Large intestine (tissue), 12 donors: ENCODE measurements at places on chromosomes 16 and 17.

GRCh38 chr17:48095611-48096010, 5.7 kb downstream of the CBX1 start:
- no peak for DNase-seq

DNA sequence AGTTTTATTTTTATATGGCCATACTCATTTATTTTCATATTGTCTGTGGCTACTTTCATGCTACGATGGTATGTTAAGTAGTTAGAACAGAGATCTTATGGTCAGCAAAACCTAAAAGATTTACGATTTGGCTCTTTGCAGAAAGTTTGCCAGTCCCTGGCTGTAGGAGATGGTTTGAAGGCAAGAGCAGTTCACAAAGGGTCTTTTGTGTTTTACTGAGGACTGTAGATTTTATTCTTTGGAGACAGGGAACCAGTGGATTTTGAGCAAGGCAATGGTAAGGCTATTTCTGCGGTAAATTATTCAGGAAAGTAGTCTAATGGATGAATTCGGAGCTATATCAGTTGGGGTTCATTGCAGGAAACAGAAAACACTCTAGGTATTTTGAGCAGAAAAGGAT, 90.7 kb downstream of the WWP2 start:
- no peak for DNase-seq

DNA sequence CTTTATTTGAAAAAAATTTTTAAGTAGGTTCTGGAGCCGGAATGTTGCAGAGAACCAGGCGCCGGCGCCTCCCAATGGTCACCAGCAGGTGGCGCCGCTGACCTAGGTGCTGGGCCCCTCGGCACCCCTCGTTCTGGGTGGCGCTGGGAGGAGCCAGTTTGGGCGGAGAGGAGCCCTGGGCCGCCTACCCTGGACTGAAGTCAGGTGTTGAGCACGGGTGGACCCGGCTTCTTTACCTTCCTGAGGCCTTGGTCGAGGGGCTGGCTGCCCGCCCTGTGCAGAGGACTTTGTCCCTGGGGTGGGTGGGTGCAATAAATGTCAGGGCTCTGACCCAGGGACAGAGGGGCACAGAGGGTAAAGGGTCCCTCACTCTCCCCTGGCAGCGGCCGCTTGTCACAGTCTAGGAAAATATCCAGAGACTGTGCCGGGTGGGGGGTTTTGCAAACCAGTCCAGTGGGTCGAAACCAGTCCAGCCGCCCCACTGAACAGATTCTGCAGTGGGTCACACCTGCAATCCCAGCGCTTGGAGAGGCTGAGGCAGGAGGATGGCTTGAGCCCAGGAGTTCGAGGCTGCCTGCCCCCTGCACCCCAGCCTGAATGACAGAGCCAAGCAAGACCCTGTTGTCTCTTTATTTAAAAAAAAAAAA, 30.1 kb upstream of the TNFRSF13B start:
- peak; percentile 92 for DNase-seq

DNA sequence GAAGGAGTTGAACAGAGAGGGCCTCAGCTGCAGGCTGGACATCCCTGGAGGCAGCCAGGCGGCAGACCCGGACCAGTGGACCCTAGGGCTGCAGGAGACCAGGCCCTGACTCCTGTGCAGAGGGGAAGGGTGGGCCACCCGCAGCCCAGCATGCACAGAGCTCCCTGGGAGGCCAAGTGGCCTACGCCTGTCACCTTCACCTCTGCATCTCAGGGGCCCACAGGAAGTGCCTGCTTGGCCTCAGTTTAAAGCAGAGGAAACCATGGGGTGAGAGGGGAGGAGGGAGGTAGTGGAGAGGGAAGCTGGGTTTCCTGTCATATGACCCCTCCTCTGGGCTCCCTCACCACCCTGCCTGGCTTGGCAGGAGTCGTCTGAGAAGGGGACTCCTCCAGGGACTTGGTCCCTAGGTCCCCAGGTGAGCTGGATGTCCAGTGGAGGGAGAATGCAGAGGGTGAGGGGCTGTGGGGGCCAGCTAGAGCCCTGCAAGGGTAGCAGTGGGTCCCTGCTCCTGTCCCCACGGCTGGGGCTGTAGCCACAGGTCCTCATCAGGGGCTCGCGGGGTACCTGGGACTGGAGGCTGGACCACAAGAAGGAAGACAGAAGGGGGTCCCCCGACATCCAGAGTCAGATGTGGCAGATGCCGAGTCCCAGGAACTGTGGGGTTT, at the start of gene TMC8:
TSS of gene TMC8 (plus strand) at position 335 of the 665 bp plus-strand sequence. CDS start 818 bp downstream, outside the sequence.
- no peak for DNase-seq

DNA sequence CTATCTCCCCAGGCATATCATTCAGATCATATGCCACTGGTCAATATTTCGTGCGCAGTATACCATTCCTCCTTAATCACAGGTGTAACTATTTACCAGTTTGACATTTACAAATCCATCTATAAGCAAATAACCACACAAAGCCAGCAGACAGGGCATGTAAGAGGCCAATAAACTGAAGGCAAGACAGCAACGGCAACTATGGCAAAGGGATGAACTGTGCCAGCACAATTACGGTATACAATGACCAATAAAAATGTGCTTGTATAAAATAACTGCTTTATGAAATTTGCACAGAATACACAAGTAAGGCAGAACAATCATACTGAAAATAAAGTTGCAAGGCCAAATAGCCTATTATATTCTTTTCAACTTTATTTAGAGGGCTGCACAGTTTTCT, 9.2 kb downstream of the NETO2 start:
- DNase-seq = no peak

GRCh38 chr16:64478252-64478906, 643.5 kb downstream of the CDH11 start:
- DNase-seq = peak; percentile 46

DNA sequence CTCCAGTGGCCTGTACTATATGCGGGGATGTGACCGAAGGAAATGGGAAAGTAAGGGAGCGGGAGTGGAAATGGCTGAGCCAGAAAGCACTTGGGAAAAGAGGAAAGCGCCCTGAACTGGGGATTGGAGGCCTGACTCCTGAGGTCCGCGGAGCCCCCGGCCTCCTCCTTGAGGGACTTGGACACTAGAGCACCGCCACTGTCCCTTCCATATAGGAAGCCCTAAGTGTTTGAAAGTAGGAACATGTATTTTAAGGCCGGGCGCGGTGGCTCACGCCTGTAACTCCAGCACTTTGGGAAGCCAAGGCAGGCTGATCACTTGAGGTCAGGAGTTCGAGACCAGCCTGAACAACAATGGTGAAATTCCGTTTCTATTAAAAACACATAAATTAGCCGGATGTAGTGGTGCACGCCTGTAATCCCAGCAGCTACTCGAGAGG, 530 bp upstream of the ZDHHC7 start:
- DNase-seq = no peak

- DNase-seq = no peak
Measured at GRCh38 chr17:17774009-17774881, 62.5 kb downstream of the SREBF1 start.

GRCh38 chr17:39064374-39064773, 87.1 kb downstream of the PLXDC1 start:
- no peak for DNase-seq

DNA sequence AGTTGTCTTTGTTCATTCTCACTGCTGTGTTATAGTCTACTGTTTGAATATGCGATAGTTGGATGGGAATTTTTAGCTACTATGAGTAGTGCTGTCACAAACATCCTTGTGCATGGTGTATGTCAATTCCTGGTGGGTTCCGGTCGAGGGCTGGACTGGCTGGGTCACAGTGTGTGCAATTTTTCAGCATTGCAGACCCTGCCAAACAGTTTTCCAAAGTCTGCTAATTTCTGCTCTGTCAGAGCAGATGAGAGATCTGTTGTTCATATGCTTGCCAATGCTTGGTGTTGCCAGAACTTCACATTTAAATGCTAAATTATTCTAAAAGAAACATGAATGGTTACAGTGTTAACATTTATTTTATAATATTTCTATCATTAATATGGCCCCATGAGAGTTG, 3.6 kb upstream of the C16orf96 start:
- DNase-seq = no peak

GRCh38 chr16:67444259-67445125, 13.6 kb downstream of the HSD11B2 start:
- DNase-seq = no peak

GRCh38 chr17:71118039-71118438, 948.7 kb downstream of the KCNJ2 start:
- DNase-seq = peak; percentile 3

DNA sequence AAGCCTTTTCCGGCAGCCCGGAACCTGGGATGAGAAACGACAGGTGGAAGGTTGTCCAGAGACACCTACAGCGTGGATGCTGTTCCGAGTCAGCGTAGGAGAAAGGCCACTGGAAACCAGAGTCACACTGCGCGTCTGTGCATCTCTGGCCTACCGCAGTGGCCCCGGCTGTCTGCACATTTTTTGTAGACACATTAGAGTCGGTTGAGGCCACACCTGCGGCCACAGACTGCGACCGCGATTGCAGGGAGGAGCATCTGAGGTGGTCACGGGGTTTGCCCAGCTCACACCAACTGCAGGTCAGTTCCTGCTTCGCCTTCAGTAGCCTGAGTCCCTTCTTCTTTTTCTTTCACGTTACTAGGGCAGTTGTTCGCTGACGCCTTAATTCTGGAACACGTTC, 52.4 kb downstream of the WDR45B start:
- DNase-seq = no peak

DNA sequence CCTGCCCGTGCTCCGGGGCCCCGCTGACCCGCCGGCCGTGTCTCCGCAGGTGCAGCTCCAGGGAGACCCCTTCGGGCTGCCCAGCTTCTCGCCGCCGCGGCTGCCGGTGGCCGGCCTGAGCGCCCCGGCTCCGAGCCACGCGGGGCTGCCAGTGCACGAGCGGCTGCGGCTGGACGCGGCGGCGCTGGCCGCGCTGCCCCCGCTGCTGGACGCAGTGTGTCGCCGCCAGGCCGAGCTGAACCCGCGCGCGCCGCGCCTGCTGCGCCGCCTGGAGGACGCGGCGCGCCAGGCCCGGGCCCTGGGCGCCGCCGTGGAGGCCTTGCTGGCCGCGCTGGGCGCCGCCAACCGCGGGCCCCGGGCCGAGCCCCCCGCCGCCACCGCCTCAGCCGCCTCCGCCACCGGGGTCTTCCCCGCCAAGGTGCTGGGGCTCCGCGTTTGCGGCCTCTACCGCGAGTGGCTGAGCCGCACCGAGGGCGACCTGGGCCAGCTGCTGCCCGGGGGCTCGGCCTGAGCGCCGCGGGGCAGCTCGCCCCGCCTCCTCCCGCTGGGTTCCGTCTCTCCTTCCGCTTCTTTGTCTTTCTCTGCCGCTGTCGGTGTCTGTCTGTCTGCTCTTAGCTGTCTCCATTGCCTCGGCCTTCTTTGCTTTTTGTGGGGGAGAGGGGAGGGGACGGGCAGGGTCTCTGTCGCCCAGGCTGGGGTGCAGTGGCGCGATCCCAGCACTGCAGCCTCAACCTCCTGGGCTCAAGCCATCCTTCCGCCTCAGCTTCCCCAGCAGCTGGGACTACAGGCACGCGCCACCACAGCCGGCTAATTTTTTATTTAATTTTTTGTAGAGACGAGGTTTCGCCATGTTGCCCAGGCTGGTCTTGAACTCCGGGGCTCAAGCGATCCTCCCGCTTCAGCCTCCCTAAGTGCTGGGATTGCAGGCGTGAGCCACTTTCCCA, 5.9 kb downstream of the CTF1 start:
- peak; percentile 83 for DNase-seq

DNA sequence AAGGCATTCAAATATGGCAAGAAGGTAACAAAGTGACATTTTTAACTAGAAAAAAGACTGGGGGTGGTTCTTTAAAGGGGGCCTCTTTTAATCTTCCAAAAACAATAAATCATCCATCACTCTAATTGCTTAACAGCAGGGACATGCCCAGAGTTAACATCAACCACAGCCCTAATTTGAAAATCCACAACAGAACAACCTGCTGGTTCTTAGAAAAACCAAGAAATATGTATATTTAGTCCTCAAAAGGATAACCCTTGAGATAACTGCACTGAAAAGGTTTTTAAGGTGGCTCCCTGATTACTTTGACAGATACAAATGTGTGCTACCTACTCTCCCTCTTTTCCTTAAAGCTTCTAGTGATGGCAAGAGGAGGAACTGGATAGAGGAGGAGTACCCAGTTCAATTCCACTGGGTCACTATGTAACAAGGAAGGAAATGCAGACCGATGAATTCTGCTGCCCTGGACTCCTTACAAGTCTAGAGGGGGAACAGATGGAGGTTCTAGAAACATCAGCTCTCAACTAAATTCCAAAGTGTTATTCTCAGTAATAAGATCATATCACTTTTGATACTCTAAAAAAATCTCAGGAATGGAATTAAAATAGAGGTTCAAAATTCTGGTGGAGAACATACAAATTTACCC, 54.3 kb downstream of the N4BP1 start:
- no peak for DNase-seq

- DNase-seq = no peak
Measured at GRCh38 chr17:2089021-2089422, 34.1 kb downstream of the HIC1 start.

GRCh38 chr17:13417381-13417950, 184.3 kb downstream of the HS3ST3A1 start:
- DNase-seq = no peak

DNA sequence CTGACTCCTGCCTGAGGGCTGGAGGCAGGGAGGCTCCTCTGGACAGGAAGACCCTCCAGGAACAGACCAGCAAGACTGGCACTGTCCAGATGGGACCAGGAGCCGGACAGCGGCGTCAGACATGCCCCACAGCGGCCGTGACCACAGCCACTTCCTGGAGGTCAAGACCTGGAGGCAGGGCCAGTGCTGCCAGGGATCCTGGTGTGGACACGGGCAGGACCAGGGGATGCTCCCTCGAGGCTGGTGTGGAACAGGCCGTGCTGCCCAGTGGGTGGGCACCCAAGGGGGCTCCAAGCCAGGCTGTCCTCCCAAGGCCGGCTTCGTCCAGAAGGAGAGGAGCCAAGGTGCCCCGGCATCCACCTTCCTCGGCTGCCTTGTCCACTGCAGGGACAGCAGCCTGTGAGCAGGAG, 4.5 kb upstream of the CCDC57 start:
- no peak for DNase-seq

GRCh38 chr16:88354229-88355092, 28.3 kb upstream of the ZNF469 start:
- no peak for DNase-seq

- no peak for DNase-seq
Measured at GRCh38 chr16:73916829-73917594, 379.6 kb upstream of the PSMD7 start.

DNA sequence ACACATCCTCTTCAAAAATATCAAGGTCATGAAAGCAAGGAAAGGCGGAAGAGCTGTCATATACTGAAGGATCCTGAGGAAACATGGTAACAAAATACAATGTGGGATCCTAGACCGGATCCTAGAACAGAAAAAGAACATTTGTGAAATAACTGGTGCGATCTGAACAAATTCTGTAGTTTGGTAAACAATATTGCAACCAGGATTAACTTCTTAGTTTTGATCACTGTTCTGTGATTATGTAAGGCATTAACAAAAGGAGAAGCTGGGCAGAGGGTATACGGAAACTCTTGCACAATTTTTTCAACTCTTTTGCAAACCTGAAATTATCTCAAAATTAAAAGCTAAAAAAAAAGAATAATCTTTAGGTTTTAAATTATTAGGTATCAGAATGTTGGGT, 109.7 kb downstream of the TRIM37 start:
- no peak for DNase-seq

DNA sequence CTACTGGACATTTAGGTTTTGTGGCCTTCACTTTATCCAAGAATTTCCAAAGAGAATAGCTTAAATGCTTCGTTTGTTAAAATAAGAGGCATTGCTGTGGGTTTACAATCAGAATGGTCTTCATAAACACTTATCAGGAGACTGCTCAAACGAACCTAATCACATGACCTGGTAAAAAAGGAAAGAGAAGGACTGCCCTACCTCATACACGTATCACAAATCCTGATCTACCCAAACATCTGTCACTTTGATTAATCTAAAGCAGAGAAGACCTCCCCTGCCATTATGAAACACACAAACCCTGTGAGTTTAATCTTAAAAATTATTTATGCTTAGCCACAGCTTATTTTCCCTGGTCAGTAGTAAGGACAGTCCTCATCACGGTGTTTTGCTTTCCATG, 76.6 kb downstream of the PARN start:
- DNase-seq = no peak
